ENCODE measurements at places on chromosomes 2 and 18.

DNA sequence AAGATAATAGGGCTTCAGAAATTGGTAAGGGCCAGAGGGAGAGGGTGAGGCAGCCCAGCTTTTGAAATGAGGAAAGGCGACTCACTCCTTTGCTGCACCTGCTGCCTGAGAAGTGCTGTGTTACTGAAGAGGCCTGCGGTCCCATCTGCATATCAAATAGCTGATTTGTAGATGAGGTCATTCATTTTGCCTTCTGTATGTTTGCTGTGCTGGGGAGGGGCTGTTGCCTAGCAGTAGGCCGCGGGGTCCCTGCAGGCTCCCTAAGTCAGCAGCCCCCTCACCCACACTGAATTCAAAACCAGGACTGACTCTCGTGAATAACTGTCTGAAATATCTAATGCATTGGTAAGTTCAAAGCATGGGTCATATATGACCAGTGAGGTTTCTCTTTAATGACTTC, 377.2 kb downstream of the SOX11 start:
- DNase-seq, result no peak

- DNase-seq, result no peak
Measured at GRCh38 chr2:189178726-189179569, 613 bp downstream of the COL5A2 start.

DNA sequence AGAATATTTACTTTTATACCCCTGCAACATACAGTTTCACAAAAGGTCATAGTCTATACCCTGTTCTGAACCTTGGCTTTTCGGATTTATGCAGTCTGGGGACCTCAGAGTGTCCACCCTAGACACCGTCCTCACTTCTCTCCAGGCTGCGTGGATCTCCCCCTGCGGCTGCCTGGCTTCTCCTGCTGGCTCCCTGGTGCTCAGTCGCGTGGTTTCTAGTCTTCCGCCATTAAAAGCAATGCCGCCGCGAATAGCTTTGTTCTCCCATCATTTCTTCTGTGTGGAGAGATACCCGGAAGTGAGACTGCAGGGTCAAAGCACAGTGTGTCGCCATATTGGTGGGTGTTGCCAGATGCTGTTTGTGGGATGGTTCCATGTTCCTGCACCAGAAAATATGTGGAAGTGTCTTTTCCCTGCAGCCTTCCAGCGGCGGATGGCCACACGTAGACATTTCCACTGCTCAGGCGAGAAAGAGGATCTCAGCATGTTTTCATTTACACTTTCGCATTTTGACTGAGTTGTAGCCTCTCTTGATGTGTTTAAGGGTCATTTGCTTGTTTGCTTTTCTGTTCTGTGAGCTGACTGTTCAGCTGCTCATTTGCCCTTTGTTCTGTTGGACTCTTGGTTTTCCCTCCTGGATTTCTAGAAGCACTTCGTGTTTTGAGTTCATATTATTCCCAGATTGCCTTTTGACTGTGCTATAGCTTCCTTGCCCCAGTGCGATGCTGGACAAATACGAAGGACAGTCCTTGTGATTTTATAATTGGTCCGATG, 22.9 kb upstream of the ASB1 start:
- no peak for DNase-seq

- DNase-seq, result no peak
Measured at GRCh38 chr2:69721022-69721421, 20.9 kb upstream of the ANXA4 start.

GRCh38 chr2:98313492-98314250, 32.6 kb upstream of the CNGA3 start:
- DNase-seq, result no peak

GRCh38 chr2:224347176-224348051, 54.5 kb downstream of the FAM124B start:
- no peak for DNase-seq

GRCh38 chr2:101004620-101005325, 2.7 kb downstream of the RPL31 start:
- no peak for DNase-seq

- DNase-seq, result no peak
Measured at GRCh38 chr2:59887366-59887765, 666.1 kb downstream of the BCL11A start.

- DNase-seq, result no peak
Measured at GRCh38 chr2:205704127-205704741, 21.9 kb downstream of the NRP2 start.

- no peak for DNase-seq
Measured at GRCh38 chr2:27398962-27399361, 10.4 kb downstream of the PPM1G start.

GRCh38 chr2:128783896-128784295, 465.2 kb upstream of the HS6ST1 start:
- no peak for DNase-seq

DNA sequence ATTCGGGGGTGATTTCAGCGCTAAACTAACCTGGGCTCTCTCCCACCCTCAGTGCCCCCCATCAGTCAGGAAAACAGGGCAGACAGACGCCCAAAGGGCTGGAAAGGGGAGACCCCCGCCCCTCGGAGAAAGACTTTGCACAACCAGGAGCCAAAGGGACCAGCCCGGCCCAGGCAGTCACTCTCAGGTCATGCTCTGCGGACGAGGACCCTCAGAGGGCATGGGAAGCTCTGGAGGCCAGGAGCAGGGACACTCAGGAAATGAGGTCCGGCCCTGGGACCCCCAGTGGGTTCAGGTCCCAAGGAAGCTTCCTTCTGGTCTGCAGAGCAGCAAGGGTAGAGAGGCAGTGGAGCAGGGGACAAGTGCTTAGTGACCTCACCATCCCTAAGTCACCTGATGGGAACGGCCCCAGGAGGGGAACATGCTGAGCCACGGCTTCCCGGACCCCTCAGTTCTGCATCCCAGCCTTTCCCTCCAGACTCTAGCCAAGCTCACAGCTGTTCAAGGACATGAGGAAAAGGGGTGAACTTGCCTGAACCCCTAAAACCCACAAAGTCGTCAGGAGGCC, 88.0 kb upstream of the GPC1 start:
- no peak for DNase-seq

DNA sequence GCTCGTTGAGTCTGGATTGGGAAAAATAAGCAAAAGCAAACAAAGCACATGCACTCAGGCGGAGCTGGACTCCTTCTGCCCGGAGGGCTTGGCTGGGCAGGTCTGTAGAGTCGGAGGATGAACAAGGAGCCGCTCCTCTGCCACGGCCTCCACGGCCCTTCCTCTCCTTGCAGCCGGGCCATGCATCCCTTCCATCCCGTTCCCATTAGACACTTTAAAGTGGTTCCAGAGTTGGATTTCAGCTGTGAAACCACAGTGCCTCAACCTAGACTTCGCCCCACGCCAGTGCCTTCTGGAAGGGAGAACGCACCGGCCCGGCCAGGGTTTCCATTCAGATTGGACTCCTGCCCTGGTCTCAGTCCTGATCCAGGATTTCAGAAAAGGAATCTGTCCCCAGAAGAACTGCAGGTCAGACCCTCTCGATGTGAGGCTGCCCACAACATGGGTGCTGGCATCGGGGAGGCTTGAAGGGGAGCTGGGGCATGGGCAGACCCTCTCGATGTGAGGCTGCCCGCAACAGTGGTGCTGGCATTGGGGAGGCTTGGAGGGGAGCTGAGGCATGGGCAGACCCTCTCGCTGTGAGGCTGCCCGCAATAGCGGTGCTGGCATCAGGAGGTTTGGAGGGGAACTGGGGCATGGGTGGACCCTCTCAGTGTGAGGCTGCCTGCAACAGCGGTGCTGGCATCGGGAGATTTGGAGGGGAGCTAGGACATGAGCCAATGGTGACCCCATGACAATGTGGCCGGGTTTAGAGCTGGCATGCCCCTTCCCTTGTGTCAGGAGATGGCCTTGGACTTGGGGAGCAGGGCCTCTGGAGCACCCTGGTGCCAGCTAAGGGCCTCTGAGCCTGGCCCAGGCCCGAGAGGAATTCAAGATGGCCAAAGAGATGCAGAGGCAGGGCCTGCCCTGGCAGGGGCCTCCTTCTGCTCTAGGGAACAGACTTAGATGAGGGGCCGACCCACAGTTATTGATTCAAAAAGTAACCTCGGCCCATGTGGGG, 304.5 kb downstream of the NDUFA10 start:
- no peak for DNase-seq

DNA sequence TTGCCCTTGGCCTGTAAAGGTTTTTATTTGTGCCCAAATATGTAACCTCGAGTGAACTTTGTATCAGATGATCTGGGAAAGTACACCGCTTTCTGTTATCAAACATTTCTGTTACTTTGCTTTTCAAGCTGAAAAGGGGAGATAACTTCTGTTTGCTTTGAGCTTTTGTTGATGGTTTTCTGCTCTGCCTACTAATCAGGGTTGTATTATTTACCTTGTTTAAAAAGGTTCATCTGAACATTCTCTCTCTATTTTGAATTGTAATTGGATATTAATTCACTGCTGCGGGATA, 79.4 kb downstream of the XRCC5 start:
- DNase-seq, result no peak

DNA sequence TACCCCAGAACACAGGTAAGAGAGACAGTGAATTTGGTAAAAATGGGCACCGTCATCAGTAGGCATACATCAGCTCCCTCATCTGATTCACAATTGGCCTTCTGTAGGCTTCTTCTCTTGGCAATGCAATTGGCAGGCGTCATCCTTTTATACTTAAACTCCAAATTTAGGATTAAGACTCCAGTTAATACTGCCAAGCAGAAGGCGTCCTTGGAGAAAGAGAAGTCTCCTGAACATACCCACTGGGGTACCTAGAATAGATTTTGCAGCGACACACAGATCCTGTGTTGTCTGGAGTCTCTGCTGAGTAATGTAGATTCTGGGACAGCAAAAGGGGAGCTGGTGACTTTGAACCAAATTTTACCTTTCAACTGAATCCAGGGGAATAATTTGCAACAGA, 592 bp upstream of the METAP1D start:
- DNase-seq, result no peak

DNA sequence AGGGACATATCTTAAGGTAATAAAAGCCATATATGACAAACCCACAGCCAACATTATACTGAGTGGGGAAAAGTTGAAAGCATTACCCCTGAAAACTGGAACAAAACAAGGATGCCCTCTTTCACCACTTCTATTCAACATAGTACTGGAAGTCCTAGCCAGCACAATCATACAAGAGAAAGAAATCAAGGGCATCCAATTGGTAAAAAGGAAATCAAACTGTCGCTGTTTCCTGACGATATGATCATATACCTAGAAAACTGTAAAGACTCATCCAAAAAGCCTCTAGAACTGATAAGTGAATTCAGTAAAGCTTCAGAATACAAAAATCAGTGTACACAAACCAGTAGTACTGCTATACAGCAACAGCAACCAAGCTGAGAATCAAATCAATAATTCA, 53.8 kb upstream of the PSME4 start:
- no peak for DNase-seq

DNA sequence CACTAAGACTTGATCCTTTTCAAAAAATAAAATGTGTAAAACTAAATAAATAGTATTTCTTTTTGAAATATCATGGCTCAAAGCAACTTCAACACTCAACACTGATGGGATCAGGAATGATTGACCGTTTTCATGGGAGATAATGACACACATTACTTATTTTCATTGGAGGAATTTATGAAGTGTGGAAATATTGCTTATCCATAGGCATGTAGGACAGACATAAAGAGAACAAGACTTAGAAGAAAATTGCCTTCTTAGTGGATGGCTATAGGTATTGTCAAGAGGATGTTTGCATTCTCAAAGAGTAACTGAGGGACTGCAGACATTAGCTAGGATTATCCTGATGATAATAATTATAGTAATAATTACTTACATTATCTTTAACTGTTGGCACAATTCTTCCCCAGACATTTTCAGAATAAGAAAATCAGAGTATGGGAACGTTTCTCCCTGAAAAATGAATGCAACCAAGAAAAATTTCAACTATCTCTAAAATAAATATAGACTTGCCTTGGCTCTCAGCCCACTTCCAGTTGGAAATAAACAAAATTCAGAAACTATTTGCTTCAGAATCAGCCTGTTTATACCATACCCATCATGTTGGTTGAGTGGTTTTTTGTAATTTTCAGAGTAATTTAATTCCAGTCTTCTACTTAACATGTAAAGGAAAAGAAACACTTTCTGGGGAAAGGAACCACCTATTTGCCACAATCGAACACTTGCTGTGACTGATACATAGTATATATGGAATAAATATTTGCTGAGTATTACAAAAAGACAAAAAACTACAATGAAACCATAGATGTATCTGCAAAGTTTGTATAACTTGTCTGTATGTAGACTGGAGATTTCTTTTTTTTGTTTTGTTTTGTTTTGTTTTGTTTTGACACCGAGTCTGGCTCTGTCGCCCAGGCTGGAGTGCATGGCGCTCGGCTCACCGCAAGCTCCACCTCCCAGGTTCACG, 165.7 kb downstream of the TMX3 start:
- no peak for DNase-seq

DNA sequence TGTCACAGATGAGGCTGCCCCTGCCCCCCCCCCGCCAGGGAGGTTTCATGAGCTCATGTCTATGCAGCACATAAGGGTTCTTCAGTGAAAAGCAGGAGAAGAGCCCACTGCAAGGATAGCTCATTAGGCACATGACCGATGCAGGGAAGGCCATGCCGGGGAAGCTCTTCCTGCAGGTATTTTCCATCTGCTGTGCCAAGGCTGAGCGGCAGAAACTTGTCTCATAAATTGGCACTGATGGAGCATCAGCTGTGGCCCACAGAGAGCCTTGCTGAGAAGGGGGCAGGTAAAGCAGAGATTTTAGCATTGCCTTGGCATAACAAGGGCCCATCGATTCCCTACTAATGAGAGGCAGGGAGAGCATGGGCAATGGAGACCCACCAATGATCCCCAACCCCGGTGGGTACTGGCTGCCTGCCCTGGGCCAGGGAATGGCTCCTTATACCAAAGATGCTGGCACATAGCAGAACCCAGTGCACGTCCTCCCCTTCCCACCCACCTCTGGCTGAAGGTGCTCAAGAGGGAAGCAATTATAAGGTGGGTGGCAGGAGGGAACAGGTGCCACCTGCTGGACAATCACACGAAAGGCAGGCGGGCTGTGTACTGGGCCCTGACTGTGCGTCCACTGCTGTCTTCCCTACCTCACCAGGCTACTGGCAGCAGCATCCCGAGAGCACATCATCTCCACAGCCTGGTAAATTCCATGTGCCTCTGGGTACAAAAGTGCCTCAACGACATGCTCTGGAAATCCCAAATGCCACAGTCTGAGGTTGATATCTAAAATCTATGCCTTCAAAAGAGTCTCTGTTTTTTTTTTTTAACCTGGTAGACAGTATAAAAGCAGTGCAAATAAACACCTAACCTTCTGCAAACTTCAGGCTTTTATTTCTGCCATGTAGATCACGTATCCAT, 41.4 kb downstream of the STEAP3 start:
- no peak for DNase-seq

- no peak for DNase-seq
Measured at GRCh38 chr2:29628862-29629261, 292.5 kb downstream of the ALK start.

DNA sequence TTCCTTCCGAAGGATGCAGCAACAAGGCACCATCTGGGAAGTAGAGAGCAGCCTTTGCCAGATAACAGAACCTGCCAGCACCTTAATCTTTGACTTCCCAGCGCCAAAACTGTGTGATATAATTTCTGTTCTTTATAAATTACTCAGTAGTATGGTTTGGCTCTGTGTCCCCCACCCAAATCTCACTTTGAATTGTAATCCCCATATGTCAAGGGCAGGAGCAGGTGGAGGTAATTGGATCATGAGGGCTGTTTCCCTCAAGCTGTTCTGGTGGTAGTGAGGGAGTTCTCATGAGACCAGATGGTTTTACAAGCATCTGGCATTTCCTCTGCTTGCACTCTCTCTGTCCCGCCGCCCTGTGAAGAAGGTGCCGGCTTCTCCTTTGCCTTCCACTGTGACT, 899.9 kb downstream of the TRIB2 start:
- DNase-seq, result no peak
